SJSA1 (cell line): ENCODE measurements at places on chromosomes 4 and X. TPM values are rescaled to one million over a fixed set of nuclear protein-coding genes. Genes with fewer than 3 reads are reported as not detected.

The TMPRSS11B gene
- total RNA-seq: not detected in 2 replicates

The HTRA3 gene
- total RNA-seq: 0.03 TPM in 1 of 2 replicates, not detected in the other

The CTSO gene
- total RNA-seq: 8.9 and 10.7 TPM in 2 replicates

The JCHAIN gene
- not detected in 2 replicates for total RNA-seq

The ABCG2 gene
- 11.9 and 14.5 TPM in 2 replicates for total RNA-seq

DNA sequence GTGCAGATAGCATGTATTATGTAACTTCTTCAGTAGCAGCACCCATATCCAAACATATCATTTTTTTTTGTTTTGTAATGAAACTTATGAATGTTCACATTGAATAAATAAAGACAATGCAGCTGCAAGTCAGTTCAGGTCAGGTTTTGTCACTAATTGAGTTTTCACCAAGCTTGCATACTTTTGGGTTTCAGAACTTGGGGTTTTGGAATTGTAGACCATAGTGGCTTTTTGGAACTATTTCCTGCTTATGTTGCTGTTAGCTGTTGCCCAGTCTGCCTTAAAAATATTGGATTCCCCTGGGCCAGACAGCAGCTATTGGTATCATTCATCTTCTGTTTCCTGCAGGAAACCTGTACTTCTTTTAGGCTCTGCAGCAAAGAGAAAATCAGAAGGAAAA is 113.4 kb upstream of the LIMCH1 start:
- DNase-seq: no peak

DNA sequence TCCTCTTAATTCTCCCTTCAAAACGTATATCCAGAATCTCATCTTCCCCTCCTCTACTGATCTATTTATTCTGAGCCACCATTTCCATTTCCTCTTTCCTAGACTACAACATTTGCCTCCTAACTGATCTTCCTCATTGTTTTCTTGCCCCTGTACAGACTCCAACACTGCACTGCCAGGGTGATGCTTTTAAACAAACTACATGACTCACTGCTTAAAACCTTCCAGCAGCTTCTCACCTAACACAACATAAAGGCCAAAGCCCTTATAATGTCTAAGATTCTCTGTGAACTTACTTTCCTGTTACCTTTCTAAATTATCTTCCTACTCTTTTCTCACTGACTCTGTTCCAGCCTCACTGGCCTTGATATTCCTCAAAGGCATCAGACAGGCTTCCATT is 161.0 kb upstream of the HS3ST1 start:
- no peak for DNase-seq

DNA sequence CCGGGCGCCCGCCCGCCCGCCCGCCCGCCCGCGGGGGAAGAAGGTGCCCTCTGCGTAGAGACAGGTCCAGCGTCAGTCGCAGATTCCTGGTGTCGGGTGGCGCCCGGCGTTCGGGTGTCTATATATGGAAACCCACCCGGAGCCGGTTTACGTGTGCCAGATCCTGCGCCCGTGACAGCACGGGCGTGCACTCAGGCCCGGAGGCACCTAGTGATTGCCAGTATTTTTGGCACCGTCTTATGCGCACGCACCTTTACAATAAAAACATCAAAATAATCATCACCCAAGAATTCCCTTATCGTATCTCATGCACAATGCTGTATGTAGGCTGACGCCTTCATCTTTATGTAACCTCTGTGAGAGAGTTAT is 519 bp downstream of the SLC25A4 start:
- DNase-seq: no peak

DNA sequence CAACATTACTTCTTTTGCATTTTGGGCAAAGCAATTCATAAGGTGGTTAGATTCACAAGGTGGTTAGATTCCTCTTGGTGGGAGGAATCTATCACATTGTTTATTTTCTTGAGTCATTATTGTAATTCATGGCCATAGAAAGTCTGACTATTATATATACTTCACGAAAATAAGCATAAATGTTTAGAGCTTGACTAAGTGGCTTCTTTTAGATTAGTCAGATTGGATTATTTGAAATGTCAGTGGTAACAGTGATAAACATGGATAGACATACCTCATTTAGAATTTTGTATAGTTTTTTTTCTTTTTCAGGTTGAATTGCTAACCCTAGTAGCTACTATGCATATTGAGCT is 24.9 kb upstream of the DYNLT3 start:
- no peak for DNase-seq

GRCh38 chr4:1842993-1843448 is 12.9 kb downstream of the LETM1 start:
- DNase-seq: no peak

DNA sequence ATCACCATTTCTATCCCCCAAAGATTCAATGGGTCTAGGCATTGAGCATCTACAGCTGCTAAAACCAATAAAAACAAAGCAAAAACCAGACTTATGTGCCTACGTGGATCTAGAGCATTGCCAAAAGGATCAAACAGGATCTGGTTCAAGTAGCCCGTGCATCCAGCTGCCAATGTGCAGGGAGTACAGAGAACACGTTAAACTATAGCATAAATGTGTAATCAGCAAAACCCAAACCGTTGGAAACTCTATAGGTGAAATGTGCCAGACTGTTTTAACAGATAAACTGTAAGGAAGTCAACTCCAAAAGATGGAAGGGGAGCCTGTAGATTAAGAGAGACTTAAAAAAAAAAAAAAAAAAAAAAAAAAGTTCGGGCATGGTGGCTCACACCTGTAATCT is 58.5 kb downstream of the APOO start:
- no peak for DNase-seq

DNA sequence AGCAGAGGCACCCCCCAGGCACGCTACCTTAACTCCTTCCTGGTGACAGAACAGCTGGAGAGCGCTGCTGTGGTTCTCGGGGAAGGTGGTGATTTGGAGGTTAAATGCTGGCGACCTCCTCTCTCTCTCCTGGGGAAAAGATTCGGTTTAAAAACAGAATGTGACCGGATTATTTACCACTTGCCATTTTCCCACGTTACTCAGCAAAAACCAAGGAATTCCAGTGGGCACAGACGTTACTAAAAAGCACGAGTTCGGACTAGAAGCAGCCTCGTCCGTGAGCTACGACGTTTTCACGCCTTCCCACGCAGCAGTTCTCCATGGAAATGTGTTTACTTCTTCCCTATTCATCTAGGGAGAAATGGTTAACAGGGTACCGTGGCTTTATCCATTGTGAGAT is 32.3 kb upstream of the C4orf50 start:
- no peak for DNase-seq

GRCh38 chr4:74374561-74375327 is 9.8 kb downstream of the EREG start:
- peak; percentile 60 for DNase-seq

GRCh38 chr4:15479913-15480185 is 10.2 kb downstream of the CC2D2A start:
- no peak for DNase-seq

DNA sequence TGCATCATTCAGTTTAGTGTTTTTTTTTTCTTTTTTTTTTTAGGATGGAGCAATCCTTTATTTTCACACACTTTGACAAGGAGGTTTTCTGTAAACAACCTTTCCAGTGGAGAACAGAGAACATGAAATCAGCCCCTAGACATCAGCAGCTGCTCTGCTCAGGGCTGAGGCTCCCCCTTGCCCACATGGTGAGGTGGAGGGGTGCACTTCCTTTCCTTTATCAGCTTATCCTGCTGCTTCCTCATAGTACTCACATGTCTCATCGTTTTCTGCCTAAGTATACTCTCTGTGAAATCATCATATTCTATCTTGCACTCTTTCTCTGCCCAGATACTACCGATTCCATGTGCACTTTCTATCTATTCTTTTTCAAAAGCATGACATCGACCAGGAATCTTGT is 47.6 kb upstream of the PRSS12 start:
- DNase-seq: no peak

DNA sequence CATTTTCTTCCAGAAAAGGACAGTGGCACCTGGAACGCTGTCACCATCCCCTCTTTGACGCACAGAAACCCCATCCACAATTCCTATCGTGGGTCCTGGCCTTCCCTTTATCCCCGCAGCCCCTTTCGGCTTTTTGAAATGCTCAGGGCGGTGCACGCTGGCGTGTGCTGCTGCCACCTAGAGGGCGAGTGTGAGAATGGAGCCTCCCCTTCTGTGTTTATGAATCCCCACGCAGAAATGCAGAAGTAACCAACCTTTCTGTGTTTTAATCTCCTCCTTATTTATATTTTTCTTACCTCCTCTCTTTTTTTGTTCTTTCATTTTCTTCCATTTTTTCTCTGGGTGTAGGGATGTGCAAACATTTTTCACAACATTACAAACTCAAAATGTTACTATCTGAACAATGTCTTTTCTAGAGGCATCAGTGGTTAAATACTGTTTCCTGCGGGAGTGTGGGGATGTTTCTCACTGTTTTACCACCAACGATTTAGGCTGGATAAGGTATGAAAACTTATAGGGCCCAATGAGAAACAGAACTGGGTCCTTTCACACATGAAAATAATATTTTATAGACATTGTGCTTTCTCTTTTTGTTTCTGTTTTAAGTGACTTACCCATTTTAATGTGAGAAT is 50.0 kb downstream of the TMA16 start:
- peak; percentile 59 for DNase-seq

DNA sequence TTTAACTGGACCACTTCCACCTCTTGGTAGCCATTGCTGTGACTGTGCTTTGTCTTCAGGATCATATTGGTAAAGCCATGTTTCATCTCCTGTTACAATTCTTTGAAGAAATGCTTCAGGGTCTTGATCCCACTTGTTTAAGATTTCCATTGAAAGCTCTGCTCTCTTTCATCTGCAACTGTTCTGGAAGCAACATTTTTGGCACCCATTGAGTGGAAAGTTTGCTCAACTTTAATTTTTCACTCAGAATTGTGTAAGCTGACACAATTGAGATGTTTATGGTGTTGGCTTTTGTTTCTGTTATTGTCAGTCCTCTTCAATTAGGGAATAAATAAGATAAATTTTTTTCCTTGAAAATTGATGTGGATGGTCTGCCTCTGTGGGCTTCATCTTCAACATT is 237.4 kb downstream of the MAPK10 start:
- DNase-seq: no peak

DNA sequence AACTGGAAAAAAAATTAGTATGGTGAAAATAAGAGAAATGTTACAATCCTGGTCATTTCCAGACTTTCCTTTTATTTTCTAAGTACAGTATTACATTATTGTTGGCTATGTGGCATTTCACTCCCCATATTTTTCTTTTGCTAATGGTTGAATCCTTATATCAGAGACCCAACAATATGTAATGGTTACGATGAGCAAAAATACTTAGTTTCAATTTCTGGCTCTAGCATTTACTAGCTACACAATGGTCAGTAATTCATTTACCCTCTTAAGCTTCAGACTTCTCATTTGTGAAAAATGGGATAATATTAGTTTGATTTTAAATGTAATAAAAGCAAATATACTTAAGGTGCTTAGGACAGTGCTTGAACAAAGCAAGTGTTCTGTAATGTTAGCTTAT is 942.9 kb upstream of the PABPC4L start:
- no peak for DNase-seq

- DNase-seq: no peak
Observed at GRCh38 chrX:151713849-151714248, 2.0 kb upstream of the FATE1 start.

DNA sequence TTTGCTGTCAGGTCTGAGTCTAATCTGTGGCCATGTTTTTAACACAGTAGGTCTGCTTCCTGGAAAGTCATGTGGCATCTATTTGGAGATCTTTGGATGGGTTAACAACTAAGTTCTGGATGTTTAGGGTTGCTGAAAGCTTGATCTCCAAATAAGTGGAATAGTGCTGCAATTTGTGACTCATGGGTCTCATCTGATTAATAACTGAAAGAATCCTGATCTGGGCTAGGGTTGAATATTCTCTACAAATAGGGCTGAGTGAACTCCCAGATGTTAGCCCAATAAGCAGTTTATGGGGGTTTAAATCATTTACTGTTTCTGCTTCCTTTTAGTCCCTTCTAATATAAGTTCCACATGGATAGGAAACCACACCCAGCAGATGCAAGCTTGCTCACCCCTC is 23.1 kb downstream of the CT47C1 start:
- no peak for DNase-seq

GRCh38 chr4:108081256-108081655 is 87.5 kb downstream of the LEF1 start:
- no peak for DNase-seq

DNA sequence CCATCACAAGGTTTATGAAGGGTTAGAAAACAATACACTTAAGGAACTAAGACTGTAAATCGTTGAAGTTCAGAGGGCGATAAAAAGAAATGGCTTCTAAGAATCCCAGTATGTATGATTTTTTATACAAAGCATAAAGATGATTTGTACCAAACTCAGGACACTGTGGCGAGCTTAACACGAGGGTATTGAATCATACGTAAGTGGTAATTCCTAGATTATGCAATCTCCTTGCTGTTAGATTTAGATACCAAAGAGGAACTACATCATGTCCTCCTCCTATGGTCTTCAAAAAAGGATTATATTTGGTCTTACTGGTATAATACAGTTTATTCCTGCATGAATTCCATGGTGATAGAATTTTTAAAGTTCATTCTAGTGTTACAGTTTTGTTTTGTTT is 23.9 kb downstream of the NFKB1 start:
- no peak for DNase-seq

DNA sequence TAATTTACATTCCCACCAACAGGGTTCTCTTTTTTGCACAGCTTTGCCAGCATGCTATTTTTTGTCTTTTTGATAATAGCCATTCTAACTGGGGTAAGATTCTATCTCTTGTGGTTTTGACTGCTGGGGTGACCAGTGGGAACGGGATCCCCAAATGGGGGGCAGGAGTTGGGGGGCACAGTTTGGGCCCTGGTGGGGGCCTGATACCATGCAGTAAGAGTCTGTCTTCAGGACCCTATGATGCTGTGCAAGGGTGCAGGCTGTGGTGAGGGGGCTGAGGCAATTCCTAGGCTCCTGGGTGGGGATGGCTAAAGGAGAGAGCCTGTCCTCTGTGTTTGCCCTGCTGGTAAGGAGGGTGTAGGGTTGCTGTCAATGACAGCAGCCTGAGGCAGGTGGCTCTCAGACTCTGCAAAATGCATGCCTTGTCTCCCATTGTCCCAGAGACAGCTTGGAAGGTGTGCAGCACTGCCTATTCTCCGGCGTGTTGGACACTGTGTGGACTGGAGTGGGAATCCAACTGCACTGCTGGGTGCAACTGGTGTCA is 172.7 kb upstream of the ARHGAP24 start:
- DNase-seq: no peak

- DNase-seq: no peak
Observed at GRCh38 chr4:1215141-1216075, 33.5 kb downstream of the CTBP1 start.

- DNase-seq: no peak
Observed at GRCh38 chrX:28997706-28998463, 410.6 kb downstream of the IL1RAPL1 start.
